CD4-positive, alpha-beta T cell treated with Interleukin-10 for 1 hour (primary cell): ENCODE measurements at places on chromosomes 6 and 20.
A peak's percentile ranks its signal among the peaks of the same experiment; 100 is the strongest.

GRCh38 chr6:98137391-98137790 is 697.0 kb upstream of the POU3F2 start:
- DNase-seq = no peak

- DNase-seq = no peak
Observed at GRCh38 chr20:49447946-49448809, 34.3 kb downstream of the KCNB1 start.

DNA sequence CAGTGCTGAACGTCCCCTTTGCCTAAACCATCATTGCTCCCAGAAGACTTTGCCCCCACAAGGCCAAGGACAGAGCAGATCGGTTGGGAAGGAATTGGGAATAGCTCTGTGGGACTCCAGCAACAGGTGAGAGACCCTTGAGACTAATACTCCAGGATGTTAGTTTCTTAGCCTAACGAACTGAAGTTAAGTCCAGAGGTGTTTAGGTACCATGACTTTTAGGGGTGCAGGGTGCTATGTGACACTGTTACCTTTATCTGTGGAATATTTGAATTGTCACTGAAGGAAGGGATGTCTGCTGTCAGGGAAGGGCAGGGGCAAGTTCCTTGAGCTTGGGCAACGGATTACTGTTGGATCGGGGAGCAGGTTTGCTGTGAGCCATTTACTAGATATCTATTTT is 1.9 kb downstream of the BLCAP start:
- no peak for DNase-seq

- DNase-seq = peak; percentile 31
Observed at GRCh38 chr20:34110745-34111641, 1.1 kb downstream of the EIF2S2 start.

DNA sequence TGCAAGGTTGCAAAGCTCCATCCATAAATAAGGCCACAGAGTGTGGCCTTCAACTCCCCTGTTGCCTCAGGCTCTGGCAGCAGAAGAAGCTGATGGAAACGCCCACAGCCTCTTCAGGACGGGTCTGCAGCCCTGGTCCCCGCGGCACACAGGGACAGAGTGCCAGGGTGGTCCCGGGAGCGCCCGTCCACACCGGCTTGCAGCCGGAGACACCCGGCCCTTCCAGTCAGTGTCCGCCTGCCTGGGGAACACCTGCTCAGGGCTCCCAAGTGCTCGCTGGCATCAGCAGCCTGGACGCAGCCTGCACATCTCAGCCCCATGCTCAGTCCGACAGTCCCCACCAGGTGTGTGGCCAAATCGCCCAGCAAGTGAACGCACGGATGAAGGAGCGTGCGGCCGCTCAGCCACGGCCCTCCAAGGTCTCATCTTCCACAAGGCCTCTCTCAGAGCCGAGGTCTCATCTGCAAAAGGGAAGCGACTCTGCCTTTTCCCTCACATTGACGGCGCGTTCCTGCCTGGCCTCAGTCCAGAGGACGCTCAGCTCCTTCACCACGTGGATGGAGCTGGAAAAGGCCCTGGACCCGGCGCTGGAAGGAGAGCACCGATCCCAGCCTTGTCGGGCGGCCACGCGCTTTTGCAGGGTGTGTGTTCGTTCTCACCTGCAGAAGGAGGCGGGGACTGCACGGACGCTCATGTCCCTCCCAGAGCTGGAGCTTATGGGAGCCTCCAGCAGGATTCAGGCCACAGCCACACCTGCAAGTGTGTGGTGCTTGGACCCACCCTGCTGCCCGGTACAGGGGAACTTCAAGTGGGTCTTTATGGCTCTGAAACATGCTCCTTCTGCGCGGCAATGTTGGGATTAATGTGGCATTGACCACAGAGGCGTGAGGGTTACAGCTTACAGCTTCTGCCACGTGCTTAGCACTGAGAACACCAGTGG is 180.4 kb downstream of the DLL1 start:
- no peak for DNase-seq

DNA sequence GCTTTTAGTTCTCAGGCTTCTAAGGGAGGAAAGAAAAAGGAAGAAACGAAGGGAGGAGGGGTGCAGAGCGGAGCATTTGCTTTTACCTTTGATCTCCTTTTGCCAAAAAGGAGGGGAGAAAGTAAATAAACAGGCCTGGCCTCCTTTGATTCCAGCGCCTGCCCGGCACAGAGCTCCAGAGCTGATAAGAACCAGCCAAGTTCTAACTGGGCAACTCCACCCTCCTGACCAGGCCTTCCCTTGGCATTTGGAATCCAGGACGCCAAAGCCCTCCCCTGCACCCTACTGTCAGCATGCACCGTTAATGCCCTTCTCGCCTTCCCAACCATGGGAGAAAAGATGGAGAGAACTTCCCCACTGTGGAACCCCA is 120.8 kb upstream of the PTPN1 start:
- DNase-seq = no peak

DNA sequence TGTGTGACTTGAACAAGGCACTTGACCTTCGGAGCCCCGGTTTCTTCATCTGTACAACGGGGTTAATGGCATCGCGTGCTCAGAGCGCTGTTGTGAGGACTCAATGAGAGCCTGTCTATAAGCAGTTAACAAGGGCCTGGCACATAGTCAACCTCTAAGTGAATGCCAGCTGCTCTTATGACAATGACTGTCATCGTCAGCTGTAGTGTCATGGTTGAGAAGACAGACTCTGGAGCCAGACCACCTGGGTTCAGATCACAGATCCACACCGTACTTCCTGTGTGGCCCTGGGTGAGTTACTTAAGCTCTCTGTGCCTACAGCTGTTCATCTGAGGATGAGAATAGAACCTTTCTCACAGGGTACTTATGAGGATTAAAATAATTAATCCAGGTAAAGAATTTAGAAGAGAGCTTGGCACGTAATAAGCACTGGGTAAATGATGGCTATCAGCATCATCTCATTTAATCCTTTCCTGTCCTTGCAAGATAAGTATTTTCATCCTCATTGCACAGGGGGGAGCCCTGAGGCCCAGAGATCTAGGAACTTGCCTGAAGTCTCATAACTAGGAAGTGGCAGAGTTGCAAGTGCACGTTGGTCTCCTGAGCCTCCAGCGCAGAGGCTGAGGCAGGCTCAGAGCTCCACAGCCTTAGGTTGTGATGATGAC is 105.3 kb downstream of the EYA2 start:
- no peak for DNase-seq

DNA sequence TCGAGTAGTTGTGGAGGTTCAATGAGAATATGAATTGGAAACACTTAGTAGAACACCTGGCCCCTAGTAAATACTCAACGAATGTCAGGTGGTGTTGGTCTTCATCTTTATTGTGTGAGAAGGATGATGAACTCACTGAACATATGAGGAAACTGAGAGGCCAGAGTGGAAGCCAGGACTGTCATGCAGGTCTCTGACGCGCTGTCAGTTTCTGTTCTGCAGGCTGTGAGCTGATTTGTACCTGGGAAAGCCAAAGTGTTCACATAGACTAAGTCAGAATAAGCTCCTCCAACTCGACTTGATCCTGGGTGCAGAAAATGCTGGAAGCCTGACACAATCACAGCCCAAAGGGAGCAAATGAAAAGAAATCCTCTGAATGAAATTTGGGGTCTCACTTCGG is 222.2 kb downstream of the LY86 start:
- DNase-seq = no peak

DNA sequence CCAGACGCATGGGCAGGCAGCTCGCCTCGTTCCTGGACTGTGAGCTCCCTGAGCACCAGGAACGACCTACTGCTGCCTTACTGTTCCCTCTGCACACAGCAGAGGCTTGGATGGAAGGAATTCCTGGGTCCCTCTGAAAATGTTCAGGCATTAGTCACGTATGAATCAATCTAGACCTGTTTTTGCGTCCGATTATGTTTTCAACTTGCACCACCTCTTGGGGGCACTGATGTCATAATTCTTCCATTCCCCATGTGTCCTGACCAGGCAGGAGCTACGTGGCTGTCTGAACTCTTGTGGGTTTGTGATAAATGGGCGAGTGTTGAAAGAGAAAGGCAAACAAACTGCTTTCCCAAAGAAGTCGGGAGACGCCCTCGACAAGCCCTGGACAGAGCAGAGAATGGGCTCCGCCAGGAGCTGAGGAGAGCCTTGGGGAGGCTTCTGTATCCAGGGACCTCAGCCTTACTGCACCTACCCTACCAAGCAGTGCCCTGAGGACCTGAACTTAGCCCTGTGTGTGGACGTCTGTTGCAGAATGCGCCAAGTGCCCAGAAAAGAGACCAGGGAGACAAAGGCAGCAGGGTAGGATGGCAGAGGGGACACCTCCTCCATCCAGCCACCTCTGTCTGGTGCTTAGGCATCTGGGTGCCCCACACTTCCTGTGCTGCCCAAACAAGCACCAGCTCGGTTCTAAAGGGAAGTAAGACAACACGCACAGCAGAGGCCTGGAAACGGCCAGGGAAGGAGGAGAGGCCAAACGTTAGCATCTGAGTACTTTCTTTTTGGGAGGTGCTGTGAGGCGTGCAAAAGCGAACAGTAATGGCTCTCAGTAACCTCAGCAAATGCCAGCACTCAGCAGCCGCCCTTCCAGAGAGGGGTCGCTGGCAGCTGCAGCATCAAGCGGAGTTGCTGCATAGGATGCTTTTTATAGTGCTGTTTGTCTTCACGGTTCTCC is 124.2 kb downstream of the LY86 start:
- DNase-seq = no peak

DNA sequence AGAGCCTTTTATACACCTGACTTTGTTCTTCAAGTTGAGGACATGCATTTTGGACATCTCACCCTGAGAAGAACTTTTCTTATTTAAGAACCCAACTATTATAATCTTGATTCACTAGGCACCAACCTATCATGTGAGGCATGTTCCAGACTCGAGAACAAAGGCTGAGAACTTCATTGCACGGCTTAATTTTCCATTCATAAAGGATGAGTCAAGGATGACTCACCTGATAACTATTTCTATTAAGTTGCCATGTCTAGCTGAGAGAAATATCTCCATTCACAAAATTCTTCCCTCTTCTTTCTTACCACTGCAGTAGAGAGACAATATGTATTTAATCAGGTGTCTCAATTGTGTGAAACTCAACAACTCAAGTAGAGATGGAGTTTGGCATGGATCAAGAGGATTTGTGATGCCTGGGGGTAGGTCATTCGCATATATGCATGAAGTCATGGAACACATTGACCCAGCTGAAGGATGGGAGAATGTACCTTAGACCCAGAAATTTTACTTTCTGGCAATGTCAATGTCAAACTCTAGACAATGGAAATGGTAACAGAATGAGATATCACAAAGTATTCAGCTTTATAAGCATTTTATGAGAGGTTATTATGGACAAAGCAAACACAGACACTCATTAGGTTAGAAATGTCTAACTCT is 208.7 kb upstream of the PRND start:
- DNase-seq = no peak

- no peak for DNase-seq
Observed at GRCh38 chr6:15447546-15448267, 201.8 kb downstream of the JARID2 start.

- DNase-seq = no peak
Observed at GRCh38 chr20:4063631-4064030, 48.3 kb upstream of the RNF24 start.

- no peak for DNase-seq
Observed at GRCh38 chr20:17504066-17504897, 26.9 kb downstream of the BFSP1 start.

DNA sequence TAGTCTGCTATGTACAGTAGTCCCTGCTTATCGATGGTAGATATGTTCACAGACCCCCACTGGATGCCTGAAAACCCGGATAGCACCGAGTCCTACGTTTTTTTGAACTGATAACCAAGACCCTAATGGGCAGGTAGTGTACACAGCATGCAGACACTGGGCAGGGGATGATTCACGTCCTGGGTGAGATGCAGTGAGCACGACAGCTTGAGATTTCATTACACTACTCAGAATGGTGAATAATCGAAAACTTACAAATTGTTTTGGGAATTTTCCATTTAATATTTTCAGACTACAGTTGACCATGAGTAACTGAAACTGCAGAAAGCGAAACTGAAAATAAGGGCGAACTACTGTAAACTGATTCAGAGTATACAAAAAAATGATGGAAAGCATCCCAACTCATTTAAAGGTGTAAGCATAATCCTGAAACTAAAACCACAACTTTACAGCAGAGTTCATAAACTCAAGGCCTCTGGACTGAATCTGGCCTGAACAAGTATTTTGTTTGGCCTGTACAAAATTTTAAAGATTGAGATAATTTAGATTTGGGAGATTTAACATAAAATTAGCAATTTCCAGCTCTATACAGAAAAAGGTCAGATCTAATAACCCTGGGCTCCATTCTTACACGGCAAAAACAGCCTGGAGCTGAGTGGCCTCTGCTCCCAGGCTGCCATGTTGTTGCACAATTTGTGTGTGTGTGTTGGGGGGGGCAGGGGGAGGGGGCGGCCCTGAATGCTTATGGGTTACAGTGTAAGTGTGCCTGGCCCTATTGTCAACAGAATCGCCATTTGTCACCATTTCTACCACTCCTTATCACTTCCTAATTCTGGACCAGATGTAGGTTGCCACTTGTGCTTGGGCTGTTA is 34.9 kb downstream of the RNF24 start:
- peak; percentile 29 for DNase-seq

DNA sequence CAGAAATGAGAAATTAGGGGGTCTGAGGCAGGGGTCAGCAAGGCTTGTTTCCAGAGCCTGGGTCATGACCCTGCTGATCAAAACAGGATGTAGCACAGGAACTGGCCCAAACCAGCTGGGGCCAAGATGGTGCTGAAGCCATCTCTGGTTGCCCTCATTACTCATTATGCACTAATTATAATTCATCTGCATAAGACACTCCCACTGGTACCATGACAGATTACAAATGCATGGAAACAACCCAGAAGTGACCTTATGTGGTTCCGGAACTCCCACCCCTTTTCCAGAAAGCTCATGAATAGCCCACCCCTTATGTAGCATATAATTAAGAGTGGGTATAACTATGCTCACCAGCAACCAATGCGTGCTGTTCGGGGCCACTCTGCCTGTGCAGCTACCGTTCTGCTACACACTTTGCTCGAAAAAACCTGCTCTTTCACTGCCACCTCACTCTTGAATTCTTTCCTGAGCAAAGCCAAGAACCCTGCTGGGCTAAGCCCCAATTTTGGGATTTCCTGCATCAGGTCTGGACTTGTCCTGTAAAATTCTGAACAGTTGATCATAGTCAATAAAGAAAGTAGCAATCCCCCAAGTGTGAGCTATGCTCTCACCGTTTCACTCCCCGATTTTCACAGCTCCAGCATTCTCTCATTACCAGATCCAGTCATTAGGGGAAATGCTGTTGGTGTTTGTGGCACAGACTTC is 122.3 kb downstream of the WDR27 start:
- DNase-seq = no peak

- DNase-seq = no peak
Observed at GRCh38 chr6:71476872-71477271, 188.3 kb downstream of the OGFRL1 start.

GRCh38 chr6:30763155-30763617 is 18.8 kb upstream of the IER3 start:
- no peak for DNase-seq

- DNase-seq = peak; percentile 38
Observed at GRCh38 chr6:36735110-36736071, 37.8 kb downstream of the RAB44 start.

- no peak for DNase-seq
Observed at GRCh38 chr6:83370567-83370966, 60.3 kb downstream of the ME1 start.
